SK-N-DZ (cell line): ENCODE measurements at places on chromosomes 11 and 22.
A peak's percentile ranks its signal among the peaks of the same experiment; 100 is the strongest.

- no peak for DNase-seq
Measured at GRCh38 chr11:11389238-11389637, 36.2 kb upstream of the CSNK2A3 start.

DNA sequence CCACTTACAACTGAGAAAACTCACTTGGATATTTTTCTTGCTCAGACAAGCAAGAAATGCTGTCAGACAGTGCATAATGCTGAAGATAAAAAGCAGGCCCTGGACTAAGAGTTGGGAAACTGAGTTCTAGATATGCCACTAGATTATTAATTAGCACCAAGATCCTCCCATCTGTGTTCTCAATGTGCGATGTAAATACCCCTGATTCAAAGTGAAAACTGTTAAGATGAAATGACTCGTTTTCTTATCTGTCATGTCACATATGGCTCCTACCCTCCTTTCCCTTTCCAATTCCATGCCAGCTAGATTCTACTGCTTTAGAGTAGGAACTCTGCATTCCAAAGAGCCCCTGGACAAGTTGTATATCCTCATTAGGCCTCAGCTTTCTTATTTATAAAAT is 88.9 kb upstream of the CLNS1A start:
- DNase-seq, result no peak

- DNase-seq, result no peak
Measured at GRCh38 chr11:17603056-17603825, 56.2 kb downstream of the OTOG start.

- DNase-seq, result no peak
Measured at GRCh38 chr11:11420191-11420898, 67.3 kb upstream of the CSNK2A3 start.

DNA sequence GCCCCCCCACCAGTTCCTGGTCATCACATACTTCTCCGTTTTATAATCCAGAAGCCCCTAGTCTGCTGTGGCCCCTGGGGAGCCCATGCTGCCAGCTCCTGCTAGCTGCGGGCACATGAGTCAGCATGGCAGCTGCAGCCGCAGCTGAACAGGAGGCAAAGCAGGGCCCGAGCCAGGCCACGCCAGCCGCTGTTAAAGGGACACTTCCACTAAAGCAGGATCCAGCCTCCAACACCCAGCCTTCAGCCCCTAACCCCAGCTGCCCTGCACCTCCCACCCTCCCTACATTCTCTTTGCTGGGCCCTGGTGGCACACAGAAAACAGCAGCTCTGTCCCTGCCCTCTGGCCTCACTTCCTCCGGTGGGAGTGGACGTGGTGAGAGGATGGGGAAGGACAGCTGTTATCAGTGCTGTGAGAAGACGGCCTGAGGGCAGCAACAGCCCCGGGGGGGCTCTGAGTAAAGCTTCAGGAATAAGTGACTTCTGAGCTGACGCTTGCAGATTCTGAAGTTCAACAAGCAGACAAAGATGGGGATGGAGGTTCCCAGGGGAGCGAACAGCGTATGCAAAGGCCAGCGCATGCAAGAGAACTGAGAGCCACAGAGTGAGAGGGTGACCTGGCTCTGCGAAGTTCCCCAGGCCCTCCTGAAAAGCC is 688 bp upstream of the LRRC74B start:
- no peak for DNase-seq

- no peak for DNase-seq
Measured at GRCh38 chr11:19766206-19766605, 53.6 kb downstream of the NAV2 start.

DNA sequence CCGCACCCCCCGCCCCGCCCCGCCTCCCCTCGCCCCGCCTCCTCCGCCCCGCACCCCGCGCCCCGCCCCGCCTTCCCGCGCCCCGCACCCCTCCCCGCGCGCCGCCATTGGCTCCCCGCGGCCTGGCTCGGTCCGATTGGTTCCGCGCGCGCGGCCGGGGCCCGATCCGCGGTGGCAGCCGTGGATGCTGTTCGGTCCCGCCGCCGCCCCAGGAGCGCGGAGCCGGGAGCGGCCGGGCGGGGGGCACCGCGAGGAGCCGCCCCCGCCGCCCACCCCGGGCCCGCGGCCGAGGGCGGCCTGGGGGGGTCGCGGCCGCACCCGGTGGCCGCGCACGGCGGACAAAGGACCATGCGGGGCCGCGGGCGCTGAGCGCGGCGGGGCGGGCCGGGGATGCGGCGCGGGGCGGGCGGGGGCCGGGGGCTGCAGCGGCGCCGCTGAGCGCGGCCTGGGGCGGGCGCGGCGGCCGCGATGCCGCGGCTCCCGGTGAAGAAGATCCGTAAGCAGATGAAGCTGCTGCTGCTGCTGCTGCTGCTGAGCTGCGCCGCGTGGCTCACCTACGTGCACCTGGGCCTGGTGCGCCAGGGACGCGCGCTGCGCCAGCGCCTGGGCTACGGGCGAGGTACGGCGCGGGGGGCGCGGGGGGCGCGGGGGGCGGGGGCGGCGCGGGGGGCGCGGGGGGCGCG is at the start of gene B4GALNT4:
B4GALNT4 (plus strand) TSS at position 164 of the 683 bp plus-strand sequence; CDS start at position 469, 305 bp downstream.
- no peak for DNase-seq

DNA sequence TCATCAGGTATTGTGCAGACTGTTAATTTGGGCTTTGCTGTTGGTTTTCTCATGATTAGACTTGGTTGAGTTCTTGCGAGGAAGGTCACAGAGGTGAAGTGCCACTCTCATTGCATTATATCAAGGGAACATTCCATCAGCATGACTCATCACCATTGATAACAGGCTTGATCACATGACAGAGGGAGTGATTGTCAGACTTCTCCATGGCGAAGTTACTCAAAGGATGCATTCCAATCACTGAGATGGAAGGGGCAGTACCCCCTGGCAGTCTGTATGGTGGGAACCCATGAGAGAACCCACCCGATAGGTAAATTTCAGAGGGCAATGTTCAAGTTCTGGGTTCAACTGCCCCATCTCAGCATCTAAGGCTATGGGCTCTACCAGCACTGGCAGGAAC is 19.4 kb upstream of the P2RY2 start:
- DNase-seq, result no peak

GRCh38 chr11:96309016-96309642 is 33.9 kb downstream of the MAML2 start:
- DNase-seq, result no peak

DNA sequence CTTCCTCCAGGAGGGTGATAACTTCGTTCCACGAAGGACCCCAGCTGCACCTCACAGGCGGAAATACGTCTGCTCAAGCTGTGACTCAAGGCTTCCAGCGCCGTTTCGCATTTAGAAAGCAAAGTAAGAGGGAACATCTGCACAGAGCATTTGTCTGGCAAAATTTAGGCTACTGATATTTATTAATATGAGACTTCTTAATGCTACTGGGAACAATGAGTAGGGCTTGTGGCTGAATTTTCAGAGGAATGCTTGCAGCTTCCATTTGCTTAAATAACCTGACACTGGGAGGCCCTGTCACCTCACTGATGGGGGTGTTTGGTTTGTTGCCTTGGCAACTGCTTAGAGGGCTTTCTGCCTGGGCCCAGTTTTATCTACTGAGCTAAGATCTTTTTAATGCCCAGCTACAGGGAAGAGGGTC is 14.7 kb upstream of the ST14 start:
- no peak for DNase-seq

- DNase-seq, result no peak
Measured at GRCh38 chr22:46815896-46816731, 53.7 kb downstream of the TBC1D22A start.

- no peak for DNase-seq
Measured at GRCh38 chr11:121550247-121551030, 97.7 kb upstream of the SORL1-AS1 start.

- DNase-seq, result no peak
Measured at GRCh38 chr22:39317775-39318506, 1.5 kb downstream of the RPL3 start.

GRCh38 chr11:116798368-116798767 is 6.7 kb upstream of the APOA5 start:
- DNase-seq, result no peak

- DNase-seq, result no peak
Measured at GRCh38 chr11:10886652-10887250, 28.9 kb upstream of the ZBED5 start.

- no peak for DNase-seq
Measured at GRCh38 chr11:76975513-76975912, 58.7 kb upstream of the B3GNT6 start.

DNA sequence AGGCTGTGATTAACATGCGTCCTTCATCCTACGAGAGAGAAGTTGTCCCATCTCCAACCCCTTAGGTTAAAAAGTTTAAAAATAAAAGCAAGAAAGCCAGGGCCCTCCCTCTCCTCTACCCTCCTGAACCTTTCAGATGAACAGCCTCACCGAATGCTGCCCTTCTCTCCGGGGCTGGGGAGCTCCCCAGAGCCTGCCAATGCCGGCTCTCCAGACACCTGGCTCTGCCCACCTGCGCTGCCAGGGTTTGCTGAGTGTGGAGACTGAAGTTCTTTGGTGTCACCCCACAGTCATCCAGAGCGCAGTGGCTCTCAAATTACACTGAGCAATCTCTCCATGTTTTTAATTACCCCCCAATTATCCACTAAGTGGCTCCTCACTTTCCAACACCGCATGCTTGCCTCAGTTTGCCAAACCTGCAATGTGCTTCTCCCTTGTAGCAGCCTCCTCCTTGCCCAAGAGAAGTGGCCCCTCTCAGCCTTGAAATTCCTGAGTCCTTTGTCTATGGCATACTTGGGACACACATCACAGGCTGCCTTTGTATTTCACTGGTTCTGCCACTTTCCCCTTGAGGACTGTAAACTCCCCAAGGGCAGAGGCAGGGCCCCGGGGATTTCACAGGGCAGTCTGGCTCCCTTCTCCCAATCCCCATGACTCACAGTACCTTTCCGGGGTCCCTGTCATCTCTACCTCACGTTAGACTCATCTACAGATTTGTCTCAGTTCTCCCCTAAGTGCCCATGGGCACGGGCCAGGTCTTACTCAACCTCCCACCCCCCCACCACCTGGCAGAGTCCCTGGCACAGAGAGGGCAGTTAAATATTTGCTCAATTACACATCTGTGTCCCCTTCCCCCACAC is 2.0 kb downstream of the MYH9 start:
- no peak for DNase-seq

- no peak for DNase-seq
Measured at GRCh38 chr22:20203552-20204201, 52.8 kb upstream of the CCDC188 start.

GRCh38 chr11:107648242-107648641 is 57.3 kb downstream of the ELMOD1 start:
- no peak for DNase-seq

DNA sequence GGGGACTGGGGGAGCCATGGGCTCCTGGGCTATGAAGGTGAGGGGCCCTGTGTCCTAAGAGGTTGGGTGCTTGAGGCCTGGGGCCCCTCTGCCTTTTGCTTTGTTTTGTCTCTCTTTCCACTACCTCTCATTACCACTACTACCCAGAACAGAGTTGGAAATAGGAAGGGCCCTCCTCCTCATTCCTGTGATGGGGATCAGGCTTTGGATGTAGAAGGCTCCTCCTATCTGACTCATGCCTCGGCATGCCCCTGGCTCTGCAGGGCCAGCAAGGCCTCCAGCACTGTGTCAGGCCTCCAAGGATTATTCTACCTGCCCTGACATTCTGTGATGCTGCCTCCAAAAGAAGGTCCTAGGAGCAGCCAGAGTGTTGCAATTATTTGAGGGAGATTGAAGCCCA is 766 bp downstream of the IZUMO1R start:
- DNase-seq, result no peak

- DNase-seq, result no peak
Measured at GRCh38 chr22:29342177-29342576, 26.7 kb upstream of the RASL10A start.

DNA sequence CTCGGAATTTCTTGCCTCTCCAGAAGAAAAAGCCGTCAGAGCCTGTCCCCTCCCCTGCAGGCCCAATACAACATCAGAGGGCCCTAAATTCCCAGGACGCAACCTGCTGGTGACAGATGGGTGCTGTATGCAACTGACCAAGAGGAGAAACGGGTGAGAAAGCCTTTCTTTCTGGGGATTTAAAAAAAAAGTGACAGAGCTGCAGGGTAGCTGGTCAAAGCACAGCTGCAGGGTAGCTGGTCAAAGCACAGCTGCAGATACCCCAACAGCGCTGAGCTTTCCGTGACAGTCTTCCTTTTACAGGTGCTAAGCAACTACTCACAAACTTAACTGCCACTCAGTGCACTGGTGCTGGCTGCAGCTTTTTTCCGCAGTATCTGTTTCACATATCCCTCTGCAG is 17.8 kb downstream of the AP1B1 start:
- no peak for DNase-seq

DNA sequence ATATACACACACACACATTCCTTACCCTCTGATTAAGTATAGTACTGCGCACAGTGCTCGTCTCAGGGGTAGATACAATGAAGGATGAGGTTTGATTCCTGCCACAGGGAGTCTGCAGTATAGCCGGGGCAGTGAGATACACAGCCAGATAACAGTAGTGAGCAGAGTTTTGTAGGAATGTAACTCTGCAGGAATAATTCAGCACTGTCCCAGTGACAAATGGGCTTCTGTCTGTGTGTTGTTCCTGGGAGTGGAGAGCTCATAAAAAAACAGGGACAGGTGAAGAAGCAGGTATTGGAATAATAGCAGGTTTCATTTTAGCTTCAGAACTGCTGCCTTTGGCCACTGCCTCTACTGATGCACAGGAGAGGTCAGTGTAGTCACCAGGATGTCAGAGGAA is 85.3 kb upstream of the OR9Q1 start:
- no peak for DNase-seq

GRCh38 chr22:21652547-21653545 is 10.7 kb downstream of the SDF2L1 start:
- DNase-seq, result peak; percentile 73

DNA sequence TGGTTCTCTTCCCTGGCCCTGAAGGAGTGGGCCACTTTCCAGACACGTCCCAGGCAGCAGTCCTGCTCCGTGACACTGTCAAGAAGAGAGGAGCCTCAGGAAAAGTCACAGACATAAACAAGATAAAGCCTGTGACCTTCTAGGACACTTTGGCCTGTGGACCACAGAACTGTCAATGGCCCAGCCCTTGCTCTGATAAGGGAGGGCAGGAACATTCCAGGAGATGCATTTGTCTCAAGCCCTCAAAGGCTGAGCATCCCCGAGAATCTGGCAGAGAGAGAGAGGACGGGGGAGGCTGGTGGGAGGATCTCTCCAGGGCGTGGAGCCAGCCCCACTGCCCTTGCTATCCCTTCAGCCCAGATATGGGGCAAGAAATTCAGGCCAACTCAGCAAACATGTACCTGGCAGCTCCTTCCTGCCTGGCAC is 476.4 kb downstream of the INSC start:
- no peak for DNase-seq
